ENCODE measurements at places on chromosomes 5 and 9.

- no peak for DNase-seq
Measured at GRCh38 chr9:127520941-127521918, 69.9 kb downstream of the LRSAM1 start.

- DNase-seq = peak; percentile 12
Measured at GRCh38 chr9:89743216-89743572, 138.4 kb downstream of the GADD45G start.

GRCh38 chr5:1244255-1244654 is 19.1 kb downstream of the SLC6A18 start:
- DNase-seq = no peak

DNA sequence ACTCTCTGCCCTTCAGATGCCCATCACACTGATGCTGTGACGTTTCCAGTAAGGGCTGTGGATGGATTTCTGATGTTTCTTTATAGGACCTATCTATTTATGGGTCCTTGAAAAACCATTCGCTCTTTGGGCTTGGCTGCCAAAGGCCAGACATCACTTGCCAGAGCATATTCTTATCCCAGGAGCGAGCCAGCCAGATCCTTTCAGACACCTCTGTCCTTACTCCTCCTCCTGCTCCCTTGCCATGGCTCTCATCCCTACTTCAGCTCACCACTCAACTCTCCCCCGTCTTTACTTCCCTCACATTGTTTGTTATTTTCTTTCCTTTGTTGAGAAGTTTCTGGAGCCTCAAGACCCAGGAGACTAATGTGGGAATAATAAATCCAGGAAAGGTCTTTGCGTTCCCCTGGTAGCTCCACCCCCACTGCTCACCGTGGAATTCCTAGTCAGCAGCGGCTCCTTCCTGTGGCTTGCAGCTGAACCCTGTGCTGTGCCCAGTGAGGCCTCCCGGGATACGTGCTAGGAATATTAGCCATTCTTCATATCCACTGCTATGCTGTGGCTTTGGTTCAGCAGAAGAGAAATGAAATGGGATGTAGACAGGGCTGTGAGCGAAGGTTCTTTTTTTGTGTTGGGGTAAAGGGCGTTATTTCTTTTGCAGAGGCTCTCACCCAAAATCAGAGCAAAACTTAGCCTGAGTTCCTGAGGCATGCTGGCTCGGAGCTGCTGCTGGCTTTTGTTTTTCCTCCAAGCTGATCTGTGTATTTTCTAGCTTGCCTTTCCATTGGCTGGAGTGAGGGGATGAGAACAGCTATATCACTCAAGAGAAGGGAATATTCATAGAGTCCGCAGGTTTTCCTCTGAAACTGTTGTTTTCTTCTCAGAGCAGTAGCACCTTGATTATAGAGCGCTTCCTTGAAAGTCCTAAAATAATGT is 171.1 kb downstream of the SAXO1 start:
- no peak for DNase-seq

- no peak for DNase-seq
Measured at GRCh38 chr5:12951846-12952245, 992.6 kb downstream of the DNAH5 start.

DNA sequence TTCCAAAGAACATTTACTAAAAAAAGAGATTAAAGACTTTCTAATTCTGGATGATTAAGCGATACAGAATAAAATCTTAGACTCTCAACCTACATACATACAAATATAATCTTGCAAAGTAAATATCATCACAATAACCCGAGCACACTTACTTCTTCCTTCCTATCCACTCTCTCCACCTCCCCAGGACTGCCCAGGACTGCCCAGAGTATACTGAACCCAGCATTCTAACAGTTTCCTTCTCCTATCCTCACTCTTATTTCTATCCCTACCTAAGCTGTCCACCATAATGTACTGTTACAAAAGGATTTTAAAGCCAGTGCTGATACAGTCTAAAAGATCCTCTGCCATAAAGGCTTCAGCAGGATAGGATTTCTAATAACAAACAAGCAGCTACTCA is 413.3 kb upstream of the POU5F2 start:
- DNase-seq = no peak

GRCh38 chr9:125255781-125256391 is 5.7 kb upstream of the GAPVD1 start:
- no peak for DNase-seq

- no peak for DNase-seq
Measured at GRCh38 chr5:16712178-16712577, 95.4 kb upstream of the RETREG1 start.

DNA sequence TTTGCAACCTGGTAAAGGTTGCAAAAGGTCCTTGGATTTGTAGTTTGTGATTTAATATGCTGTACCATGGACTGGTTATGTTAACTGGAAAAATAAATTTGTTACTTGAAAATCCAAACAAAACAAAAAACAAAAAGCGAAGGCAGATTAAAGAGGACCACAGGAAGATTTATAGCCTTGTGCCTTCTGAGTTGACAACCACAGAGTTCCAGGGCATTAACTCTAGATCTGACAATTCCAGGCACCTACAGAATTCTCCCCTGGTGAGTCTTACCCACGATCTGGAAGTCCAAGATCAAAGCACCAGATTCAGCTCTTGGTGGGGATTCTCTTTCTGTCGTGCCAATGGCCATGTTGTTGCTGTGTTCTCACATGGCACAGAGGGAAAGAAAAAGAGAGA is 107.9 kb upstream of the SELENOP start:
- no peak for DNase-seq

GRCh38 chr9:3746296-3747275 is 220.8 kb upstream of the RFX3 start:
- DNase-seq = peak; percentile 39

DNA sequence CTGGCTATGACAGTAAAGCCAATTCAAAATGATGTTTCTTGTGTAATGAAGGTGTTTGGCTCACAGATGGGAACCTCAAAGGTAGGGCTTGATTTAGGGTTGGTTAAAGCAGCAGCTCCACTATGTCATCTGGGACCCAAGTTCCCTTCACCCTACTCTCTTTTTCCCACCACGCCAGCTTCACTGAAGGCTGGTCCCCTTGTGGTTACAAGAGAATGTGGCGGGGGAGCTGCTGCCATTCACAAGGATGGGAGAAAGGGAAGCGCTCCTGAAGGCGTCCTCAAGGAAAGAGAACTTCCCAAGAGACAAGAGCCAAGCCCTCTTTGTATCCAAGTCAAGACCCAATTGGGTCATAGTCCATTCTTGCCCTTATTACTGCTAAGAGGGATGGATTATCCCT is 72.7 kb downstream of the NTRK2 start:
- DNase-seq = no peak

DNA sequence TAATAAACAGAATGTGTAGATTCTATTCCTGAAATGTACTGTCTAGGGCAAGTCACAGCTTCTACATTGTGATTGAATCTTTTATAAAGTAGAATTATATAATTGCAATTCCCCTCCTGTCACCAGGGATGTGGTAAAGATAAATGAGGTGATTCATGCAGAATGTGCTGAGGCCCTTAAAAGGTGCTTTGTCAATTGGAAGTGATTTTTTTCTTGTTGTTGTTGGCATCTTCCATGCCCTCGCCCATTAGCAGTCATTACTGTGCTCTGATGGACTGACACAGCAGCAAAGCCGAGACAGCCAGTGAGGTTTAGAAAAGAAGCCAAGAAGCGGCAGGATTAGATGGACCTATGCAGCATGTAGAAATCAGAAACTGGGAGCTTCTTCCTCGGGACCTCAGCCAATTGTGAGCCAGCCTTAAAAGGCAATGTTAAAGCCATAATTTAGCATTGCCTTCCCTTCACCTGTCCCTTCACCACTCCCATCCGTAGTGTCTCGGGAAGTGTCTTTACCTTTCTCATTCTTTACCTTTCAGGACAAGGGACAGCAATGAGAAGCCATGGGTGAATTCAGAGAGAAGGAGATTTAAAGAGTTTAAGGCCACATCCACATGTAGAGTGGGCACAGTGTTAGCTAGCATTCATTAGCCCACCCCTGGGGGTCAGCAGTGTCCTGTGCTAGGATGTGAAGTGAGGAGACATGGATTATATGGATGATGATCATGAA is 257.8 kb downstream of the PLK2 start:
- DNase-seq = no peak

DNA sequence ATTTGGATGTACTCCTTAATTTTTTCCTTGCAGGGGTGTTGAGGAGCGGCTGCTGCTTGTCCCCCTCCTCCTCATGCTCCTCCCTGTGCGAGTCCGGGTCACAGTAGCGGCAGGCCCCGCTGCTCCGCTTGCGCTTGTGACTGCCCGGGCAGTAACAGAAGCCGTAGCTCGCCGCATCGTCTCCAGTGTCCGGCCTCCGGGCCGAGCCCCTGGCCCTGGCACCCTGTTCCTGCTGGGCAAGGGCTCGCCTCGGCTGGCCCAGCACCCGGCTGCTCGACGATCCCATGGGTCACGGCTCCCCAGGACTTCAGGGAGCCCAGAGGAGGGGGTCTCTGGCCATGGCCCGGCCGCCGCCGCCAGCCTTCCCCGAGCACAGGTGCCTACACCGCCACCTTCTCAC is at the start of gene GMCL2:
TSS of gene GMCL2 (minus strand) at position 358 of the 400 bp plus-strand sequence. CDS start at position 286, 72 bp downstream.
- DNase-seq = no peak

GRCh38 chr9:69745716-69746437 is 13.9 kb downstream of the PTAR1 start:
- no peak for DNase-seq

- no peak for DNase-seq
Measured at GRCh38 chr9:93598647-93599241, 22.4 kb downstream of the PHF2 start.

DNA sequence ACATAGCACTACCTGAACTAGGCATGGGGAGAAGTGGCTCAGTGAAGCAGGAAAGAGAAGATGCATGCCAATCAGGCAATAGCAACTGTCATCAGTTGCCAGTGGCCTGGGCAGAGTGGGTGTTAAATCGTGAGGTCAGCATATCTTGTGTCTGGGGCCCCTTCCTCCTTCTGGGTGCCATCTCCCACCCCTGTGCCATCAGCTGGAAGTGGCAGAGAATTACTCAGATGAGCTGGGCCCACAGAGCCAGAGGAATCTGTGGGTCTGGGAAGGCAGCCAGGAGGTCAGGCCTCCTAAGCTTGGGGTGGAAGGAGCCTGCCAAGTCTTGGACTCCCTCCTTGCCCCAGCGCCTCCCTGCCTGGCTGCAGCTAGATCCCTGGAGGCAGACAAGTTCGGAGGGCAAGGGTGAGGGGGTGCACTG is 66.5 kb downstream of the GALNT12 start:
- DNase-seq = no peak

DNA sequence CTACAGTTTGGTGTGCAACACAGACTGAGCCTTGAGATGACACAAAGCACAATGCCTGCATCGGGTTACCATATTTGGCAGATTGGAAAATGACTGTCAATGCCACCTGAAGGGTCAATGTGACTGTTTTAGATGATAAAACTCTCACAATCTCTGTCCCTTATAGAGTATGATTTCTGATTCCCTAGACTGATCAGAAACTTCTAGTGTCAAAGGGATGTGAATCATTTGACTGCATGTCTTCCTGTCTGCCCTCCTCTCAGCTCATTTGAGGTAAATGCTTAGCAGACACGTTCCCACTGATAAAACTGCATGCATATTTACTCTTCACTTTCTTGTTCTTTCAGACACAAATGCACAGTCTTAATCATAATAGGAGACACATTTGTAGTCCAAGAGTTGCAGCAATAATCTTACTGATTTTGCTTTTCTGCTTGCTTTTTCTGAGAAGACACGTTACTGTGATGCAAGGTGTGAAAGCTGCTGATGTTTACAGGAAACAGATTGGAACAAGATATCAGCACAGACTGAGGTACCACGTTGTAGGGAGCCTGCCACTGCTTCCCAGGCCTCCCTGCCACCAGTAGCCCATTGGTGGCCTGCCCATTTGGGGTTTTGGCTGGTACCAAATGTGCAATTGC is 77.8 kb downstream of the GCNT4 start:
- no peak for DNase-seq

DNA sequence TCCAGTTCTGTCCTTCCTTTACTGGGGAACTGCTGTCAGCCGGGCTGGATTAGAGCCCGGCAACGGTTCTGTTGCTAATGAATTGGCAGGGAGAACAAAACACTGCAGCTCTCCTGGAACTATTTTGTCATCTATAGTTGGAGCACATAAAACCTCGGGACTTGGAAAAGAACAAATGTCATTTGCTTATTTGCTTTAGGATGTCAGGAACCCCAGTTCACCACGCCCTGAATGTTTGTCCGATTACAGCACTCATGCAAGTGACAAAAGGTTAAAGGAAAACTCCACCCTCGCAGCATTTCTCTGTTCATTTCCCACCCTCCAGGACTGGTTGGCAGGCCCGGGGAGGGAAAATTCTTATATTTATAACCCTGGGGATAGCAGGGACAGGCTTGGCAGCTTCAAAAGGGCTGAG is 66.4 kb upstream of the PLPP1 start:
- no peak for DNase-seq

- no peak for DNase-seq
Measured at GRCh38 chr9:134066913-134067851, 644 bp downstream of the BRD3 start.

DNA sequence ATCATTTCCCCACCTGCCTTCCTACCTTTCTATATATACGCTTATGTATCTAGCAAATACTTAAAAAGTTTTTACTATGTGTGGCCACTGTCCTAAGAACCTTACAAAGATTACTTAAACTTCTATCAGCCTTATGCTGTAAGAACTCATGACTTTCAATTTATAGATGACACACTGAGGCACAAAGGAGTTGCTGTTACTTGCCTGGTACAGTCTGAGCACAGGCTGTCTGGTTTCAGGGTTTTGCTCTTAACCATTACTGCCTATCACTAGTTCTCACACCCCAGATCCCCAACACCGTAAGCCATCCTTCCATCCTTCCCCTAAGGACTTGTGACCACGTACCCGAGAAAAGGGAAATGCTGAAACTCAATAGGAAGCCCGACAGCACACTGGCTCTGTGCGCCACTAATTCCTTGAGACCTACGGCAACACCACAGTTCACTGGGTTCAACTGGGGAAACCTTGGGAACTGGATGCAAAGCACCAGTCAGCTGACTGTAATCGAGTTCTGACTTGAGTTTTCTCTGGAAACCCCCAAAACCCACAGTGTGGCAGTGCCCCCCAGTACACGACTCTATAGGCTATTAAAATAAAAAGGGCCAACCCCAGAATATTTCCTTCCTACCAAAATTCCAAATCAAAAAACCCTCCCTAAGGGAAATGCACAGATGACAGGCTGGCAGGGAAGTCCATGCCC is 56.0 kb downstream of the AUH start:
- no peak for DNase-seq

DNA sequence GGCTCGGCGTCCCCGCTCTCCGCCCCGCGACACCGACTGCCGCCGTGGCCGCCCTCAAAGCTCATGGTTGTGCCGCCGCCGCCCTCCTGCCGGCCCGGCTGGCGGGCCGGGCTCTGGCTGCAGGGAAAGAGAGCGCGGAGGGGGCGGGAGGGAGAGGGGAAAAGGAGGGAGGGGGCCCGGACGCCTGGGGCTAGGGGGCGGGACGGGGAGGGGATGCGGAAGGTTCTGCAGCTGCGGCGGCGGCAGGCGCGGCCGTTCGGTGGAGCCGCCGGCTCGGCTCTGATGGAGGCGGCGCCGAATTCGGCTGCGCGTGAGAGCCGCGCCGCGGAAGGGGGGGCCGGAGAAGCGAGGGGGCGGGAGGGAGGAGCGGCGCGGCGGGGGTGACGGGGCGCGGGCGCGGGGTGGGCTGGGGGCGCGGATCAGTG is at the start of gene MARCHF11:
TSS of gene MARCHF11 (minus strand) at position 281 of the 425 bp plus-strand sequence. CDS start at position 65, 216 bp downstream.
- DNase-seq = no peak

- no peak for DNase-seq
Measured at GRCh38 chr9:108467161-108467560, 388.6 kb downstream of the ACTL7B start.
